Activated CD8-positive, alpha-beta memory T cell treated with anti-CD3 and anti-CD28 coated beads, Interleukin-2, amount 10 ng/mL, durations not matched to agents 7 days and 5 days (primary cell): ENCODE measurements at places on chromosomes 3 and 15. TPM values are rescaled to one million over a fixed set of nuclear protein-coding genes. Genes with fewer than 3 reads are reported as not detected.

Gene TMOD3
- 59.2 TPM for total RNA-seq

Gene ETV5
- total RNA-seq: 0.47 TPM

Gene HCN4
- total RNA-seq: not detected

Gene NOX5
- 0.06 TPM for total RNA-seq

Gene LIPC
- 9.0 TPM for total RNA-seq
